ENCODE measurements at places on chromosomes 11 and 22. TPM values are rescaled to one million over a fixed set of nuclear protein-coding genes. Genes with fewer than 3 reads are reported as not detected.

Gene ANO5
- total RNA-seq, result not detected

Gene RBM4
- total RNA-seq, result 199 TPM

Gene SCUBE1
- not detected for total RNA-seq

DNA sequence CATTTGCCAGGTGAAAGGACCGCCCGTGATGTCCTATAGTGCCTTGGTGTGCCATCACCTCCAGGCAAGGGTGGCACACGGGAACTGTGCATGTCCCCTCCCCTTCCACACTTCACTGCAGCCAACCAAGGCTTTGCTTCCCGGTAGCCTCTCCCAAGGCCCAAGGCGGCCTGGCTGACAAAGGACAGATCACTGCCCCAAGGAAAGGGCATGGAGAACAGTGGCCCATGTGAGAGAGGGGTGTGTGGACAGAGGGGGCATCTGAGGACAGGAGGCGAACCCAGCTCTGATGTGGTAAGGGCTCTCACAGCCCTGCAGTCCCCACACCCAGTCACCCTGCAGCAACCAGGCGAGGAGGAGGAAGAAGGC is 50.4 kb downstream of the RPUSD4 start:
- no peak overlapping the region for H3K4me3 ChIP-seq
- no peak overlapping the region for H3K27ac ChIP-seq
- no peaks in the 10 kb centered on the region for H3K36me3 ChIP-seq
- no peaks in the 10 kb centered on the region for H3K4me1 ChIP-seq
- H3K27me3 ChIP-seq, result no peaks in the 10 kb centered on the region

GRCh38 chr22:45098056-45098455 is 65.7 kb upstream of the NUP50 start:
- H3K4me1 ChIP-seq, result no peaks in the 10 kb centered on the region
- DNase-seq, result no peak
- H3K36me3 ChIP-seq, result no peaks in the 10 kb centered on the region
- H3K27ac ChIP-seq, result no peak overlapping the region
- H3K4me3 ChIP-seq, result no peak overlapping the region

Data from B cell (primary cell).